EL (cell line): ENCODE measurements at places on chromosomes 12 and 14.
A peak's percentile ranks its signal among the peaks of the same experiment; 100 is the strongest.

DNA sequence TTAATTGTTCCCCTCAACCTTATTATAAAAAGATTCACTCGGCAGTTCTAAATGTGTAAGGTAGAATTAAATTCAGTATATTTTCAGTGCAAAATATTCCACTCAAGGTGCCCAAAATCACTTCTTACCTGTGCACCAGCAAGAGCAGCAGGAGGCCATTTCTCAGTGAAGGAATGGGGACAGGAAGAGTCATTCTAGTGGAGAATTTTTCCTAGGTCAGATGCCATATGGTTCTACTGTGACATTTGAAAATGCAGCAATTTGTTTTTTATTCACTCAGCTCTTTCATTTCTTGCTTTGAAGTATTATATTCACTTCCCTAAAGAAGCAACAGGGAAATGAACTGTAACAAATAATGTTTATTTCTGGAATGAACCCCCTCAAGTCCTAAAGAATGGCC is 264.0 kb upstream of the SYT1 start:
- DNase-seq, result no peak

GRCh38 chr12:126741536-126742240 is 1525.3 kb upstream of the TMEM132C start:
- DNase-seq, result no peak

- DNase-seq, result peak; percentile 18
Measured at GRCh38 chr12:52311285-52311648, 9.9 kb downstream of the KRT83 start.

DNA sequence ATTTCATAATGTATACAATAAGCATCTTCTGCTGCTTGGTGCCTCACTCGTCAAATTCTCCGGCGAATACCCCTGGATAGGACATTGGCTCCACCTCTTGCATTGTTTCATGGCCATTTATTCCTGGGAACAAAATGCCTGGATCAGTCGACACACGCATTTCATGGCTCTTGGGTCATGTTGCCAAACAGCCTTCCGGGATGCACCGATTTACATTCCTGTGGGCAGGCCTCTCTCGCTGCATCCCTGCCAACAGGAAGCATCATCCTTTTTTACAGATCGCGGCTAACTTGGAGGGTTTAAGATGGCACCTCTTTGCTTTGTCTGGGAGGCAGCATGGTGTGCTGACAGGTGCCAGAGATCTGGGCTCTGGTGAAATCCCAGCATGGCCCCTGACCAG is 32.7 kb upstream of the RIMBP2 start:
- DNase-seq, result no peak

DNA sequence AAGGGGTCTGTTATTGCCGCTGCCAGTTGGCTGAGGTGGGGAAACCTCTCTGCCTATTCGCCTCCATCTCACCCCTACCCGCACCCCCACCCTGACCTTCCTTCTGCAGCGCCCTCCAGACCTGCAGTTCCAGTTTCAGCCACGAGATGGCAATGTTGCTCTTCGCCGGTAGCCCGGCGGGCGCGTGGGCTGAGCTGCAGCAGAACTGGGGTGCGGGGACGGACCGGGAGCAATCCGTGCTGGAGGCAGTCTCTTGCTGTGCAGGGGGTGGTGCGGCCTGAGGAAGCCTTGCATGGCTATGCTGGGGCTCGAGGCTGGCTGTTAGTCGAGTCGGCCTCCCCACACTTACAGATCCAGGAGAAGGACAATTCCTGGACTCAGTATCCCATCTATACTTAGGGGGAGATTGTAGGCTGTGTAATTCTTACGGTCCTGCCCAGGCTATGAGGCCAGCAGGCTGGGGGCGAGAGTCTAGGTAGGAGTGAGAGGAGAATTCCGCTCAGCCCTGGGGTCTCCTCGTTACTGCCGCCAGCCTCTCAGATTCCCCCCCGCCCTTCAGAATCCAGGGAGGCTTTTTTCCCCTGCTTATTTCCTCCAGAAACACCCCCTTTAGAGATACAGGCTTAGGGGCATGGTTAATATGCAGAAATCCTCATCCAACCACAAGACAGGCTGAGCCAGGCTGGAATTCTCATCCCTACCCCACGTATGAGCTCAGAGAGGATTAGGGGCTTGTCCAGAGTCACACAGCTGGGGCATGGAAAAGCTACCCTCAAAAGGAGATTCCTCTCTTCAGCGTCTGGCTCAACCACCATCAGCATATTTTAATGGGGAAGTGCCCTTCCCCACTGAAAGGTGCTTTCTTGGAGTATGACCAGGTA is 118.2 kb downstream of the AACS start:
- peak; percentile 69 for DNase-seq

- no peak for DNase-seq
Measured at GRCh38 chr14:67977434-67978034, 158.0 kb downstream of the RAD51B start.

- DNase-seq, result peak; percentile 38
Measured at GRCh38 chr12:12214635-12215131, 52.2 kb downstream of the LRP6 start.

DNA sequence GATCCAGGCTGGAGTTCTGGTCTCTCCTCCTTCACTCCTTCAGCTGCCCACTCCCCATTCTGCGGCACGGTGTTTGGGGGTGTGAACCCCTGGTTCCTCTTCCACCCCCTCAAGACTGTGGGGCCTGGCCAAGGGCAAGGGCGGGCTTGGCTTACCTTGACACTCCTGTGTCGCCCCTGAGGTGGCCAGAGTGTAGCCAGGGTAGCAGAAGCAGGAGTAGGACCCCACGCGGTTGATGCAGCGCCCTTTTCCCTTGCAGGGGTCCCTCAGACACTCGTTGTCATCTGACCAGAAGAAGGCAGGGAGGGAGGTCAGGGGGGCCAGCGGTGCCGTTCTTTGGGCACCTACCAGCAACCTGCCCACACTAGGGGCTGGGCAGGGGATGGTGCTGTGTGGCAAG is 28.2 kb downstream of the ISCA2 start:
- no peak for DNase-seq

DNA sequence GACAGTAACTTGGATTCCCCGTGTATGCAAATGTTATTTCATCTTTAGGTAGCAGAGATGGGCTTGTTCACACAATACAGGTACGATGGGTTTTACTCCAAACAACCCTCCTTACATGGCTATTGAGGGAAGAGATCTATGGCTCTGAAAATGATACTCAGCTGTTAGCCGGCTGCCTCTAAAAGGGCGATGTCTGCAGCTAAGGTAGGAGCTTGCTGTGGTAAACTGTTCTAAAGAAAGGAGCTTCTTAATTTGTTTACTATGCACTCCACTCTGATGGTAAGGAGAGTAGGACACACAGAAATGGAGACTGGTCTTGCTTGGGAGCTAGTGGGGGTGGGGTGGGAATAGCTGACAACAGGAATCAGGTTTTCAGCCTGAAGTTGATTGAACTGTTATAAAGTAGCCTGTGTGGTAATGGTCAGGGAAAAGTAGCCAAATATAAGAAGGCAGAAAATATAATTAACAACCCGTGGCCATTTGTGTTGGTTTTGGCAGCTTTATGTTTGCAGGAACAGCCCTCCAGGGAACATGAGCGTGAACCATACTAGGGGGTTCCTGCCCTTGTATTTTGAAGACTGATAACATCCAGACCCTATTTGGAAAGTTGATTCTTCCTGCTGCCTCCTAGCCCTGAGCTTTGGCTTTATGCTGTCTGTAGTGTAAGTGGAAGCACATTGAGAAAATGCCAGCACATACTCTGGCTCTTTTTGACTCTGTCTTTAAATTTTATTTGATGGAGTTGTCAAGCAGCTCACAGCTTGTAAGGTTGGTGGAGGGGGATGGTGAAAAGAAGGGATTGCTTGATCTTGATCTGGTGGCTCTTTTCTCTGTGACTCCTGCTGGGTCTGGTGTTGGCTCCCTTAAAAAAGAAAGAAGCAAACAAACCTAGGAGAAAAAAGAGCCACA is 929.8 kb downstream of the DIO2 start:
- DNase-seq, result no peak

GRCh38 chr14:70891737-70892136 is 15.5 kb upstream of the PCNX1 start:
- no peak for DNase-seq

- DNase-seq, result no peak
Measured at GRCh38 chr14:76205708-76206107, 54.0 kb downstream of the GPATCH2L start.

- DNase-seq, result no peak
Measured at GRCh38 chr12:75662511-75663159, 151.2 kb upstream of the KRR1 start.

GRCh38 chr12:110182281-110182680 is 58.1 kb downstream of the IFT81 start:
- DNase-seq, result no peak

- DNase-seq, result no peak
Measured at GRCh38 chr14:89910691-89911009, 43.9 kb downstream of the EFCAB11 start.

DNA sequence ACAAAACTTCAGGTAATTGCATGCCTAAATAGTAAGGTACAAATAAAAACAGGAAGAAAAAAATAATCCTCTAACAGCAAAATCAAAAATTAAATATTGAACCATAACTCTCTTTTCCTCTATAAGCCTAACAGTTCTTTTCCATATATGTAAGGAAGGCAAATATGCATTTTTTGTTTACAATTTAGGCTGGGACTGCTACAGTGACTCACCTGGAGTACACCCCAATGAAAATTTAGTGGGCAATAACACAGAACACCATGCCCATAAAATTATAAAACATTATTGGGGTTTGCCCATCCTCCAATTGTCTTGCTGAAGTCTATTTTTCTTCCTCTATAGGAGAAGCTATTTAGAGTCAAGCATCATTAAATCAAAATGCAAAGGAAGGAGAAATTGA is 277.0 kb downstream of the PAWR start:
- no peak for DNase-seq
